ENCODE measurements at places on chromosomes 7 and 10.

DNA sequence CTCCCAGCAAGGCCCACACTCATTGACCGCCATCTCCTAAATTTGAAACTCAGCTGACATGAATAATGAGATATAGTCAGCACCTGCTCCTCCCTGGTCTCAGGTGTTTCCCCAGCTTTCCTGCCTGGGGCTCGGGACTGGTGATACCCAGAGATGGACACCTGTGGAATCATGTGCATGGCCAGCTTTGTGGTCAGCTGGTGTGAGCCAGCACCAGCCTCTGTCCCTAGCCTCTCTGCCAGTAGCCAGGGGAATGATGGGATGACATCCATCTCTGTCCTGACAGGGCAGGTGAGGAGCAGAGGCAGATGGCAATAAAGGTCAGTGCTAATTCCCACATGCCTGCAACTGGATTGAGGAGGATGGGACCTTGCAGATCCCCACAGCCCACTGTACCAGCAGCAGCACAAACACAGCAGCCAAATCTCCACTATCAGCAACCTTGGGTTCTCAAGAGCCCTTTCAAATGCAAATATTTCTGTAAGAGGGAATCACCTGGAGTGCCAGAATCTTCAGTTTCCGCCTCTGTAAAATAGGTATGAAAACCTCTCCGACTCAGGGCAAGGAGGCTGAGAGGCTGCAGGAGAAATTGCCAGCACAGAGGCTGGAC, 329.2 kb upstream of the ZMIZ1 start:
- no peak for DNase-seq

DNA sequence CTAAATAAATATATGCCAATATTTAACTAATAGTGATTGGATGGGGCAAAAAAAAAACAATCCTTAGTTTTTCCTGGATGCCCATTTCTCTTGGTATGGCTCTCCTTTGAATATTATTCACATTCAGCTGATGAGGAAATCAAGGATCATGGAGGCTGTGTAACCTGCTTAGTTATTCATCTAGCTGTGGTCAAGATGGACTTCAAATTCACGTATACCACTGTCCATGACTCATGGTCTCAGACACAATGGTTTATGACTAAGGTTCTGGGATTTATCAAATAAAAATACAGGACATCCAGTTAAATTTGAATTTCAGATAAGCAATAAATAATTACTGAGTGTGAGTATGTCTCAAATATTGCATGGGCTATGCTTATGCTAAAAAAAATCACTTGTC, 191.5 kb upstream of the CELF2 start:
- no peak for DNase-seq

DNA sequence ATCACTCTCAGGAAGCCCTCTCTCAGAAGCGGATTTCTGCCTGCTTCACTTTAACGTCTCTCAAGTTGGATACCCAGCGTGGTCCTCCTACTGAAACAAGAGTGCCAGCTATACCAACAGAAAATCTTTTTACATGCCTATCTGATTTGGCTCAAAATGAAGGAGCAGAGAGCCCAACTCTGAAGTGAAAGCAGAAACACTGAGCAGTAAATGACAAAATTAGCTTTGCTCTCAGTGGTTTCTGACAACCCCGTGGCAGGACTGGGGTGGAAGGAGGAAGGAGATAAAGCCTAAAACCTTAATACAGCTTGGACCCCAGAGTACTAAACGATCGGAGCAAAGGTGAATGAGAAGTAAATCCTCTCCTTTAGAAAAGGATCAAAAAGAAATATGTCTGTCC, 25.1 kb upstream of the GPR37 start:
- DNase-seq: no peak

DNA sequence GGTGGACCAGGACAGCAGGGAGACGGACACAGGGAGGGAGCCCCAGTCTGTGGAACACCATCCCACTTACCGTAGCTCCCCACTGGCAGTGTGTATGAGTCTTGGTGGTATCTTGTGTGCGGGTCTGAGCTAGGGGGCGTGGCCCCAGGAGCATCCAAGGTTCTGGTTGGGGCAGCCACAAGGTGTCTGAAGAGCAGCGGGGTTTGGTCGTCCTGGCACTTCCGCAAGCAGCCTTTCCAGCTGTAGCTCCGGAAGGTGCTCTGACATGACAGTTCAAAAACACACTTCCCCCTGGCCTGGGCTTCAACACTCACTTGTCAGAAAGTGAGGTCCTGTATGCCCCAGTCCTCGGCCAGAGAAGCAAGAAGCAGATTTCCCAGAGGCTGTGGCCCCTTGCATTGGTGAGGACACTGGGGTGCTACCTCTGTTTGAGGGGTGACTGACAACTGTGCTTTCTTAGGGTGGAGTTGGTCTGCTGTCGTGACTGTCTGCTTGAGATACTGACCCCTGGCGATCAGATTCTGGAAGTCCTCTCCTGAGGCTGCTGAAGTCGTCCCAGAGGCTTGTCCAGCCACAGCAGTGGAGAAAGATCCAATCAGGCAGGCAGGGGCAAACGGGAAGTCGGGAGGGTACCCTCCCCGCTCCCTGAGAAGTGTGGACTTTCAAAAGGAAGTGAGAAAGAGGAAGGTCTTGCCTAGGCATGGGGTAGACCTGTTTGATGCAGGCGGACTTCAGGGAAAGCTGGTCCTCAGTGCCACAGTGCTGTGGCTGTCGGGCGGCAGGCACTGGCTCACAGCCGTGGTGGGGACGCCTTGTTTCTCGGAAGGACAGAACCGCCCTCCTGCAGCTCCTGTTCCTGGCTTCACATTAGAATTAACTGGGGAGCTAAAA, 51.4 kb upstream of the PFKFB3 start:
- DNase-seq: no peak

DNA sequence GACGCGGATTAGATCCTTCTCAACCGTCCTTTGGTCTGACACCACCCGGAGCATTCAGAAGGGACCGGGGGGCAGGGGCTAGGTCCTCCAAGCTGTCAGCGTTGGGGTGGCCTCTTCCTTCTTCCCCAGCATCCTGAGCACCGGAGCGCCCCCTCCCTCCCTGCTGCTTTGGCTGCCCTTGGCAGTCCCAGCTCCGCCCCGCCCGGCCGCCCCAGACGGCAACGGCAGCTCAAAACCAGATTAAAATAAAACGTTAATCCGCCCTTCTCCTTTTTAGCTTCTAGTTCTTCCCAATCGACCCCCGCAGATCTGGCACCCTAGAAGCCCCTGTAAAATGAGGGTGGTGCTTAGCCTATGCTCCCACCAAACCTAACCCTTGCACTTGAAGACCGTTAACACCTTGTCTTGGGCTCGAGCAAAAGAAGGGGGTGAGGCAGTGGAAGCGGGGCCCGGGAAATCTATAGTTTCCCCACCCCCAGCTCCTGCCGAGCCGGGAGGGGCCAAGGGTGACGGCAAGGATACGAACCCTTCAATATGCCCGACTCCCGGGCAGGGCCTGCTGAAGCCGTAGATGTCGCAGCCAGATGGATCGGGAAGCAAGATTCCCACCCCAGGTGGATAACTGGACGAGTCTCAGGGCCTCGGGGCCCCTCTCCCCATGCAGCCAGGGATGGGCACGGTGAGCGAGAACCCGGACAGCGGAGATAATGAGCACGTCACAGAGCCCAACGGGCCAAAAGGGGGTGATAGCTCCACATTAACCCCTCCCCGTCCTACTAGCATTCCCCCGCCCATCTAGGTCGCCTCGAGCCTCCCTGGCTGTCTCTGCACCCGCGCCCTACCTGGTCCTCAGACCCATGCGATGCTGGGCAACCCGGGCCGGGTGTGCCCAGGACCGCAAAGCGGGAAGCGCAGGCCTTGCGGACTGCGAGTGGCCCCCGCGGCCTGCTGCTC, 169.7 kb downstream of the NRF1 start:
- no peak for DNase-seq

- DNase-seq: no peak
Observed at GRCh38 chr7:123492485-123492884, 41.9 kb downstream of the IQUB start.

DNA sequence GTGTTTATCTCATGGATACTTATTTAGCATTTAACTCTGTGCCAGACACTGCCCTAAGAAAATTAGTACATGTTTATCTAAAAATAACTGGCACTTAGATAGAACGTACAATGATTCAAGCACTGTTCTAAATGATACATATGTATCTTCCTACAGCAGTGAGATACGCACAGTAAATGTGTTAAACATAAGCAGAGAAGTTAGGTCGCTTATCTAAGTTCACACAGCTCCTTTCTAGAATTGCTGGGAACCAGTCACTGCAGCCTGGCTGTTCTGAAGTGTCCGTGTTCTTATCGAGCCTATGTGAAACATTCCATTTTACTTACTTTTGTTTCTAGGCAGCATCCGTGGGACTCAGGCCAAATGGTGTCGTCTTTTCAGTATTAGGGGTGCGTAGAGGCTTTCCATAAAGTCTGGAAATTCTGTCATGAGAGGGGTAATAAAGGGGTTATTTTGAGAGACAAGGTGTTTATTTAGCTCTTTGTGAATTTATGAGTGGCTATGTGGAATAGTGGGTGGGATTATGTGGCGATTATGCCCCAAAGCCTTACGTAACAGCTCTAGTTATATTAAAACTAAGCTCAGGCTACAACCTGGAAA, 186.9 kb downstream of the SND1 start:
- DNase-seq: no peak

- no peak for DNase-seq
Observed at GRCh38 chr7:114941692-114942091, 19.8 kb downstream of the MDFIC start.

DNA sequence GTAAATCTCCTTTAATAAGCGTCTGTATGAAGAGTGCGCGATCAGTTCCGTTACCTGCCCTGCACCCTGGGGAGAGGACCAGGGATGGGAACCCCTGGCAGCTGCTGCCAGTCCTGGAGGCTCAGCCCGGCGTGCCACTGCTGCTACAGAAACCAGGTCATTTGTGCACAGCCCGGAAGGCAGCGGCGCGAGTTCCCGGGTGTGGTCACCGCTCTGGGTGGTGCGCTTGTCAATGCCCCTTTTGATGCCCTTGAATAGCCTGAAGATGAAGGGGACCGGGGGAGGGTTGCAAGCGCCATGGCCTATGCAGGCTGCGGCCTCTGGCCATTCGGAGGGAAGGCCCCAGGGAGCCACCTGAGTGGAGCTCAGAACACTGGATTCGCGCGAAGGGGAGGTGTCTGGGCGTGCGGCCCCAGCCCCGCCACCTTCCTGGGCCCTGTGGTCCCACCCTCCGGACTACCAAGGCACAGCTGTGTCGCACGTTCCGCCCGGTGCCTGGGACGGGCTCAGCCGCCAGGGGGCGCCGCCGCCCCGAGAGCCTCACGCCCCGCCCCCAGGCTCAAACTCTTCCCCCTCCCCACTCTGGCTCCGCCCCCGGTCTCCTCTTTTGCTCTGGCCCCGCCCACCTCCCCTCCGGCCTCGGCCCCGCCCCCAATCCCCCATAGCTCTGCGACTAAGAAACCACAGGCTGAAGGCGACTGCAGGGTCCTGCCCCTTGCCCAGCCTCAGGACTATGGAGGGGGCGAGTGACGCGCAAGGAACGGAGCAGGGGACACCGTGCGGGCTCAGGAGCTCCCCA, 16.5 kb downstream of the AP5Z1 start:
- DNase-seq: peak; percentile 52

- no peak for DNase-seq
Observed at GRCh38 chr7:128827248-128827958, 2.8 kb upstream of the FLNC start.

DNA sequence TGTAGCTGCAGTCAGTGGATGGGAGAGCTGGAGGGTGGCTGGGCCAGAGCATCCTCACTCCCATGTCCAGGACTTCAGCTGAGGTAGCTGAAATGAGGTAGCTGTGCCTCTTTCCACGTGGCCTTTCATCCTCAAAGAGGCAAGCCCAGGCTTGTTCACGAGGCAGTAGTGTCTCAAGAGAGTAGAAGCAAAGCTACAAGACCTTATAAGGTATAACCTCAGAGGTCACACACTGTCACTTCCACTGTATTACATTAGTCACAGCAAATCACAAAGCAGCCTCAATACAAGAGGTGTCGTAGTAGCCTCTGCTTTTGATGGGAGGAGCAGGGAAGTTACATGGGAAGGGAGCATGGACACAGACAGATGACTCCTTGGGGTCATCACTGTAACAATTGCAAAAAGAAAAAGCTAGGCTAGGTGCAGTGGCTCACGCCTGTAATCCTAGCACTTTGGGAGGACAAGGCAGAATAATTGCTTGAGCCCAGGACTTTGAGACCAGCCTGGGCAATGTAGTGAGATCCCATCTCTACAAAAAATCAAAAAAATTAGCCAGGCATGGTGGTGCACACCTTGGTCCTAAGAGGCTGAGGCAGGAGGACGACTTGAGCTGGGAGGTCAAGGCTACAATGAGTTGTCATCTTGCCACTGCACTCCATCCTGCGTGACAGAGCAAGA, 97.5 kb downstream of the SKIDA1 start:
- no peak for DNase-seq

- DNase-seq: no peak
Observed at GRCh38 chr10:119396008-119396708, 146.4 kb downstream of the RGS10 start.

GRCh38 chr7:30412782-30413504, 65.6 kb downstream of the NOD1 start:
- DNase-seq: no peak

- no peak for DNase-seq
Observed at GRCh38 chr10:49610458-49611165, 502 bp downstream of the SLC18A3 start.

- DNase-seq: no peak
Observed at GRCh38 chr10:109393425-109393824, 529.9 kb downstream of the XPNPEP1 start.

DNA sequence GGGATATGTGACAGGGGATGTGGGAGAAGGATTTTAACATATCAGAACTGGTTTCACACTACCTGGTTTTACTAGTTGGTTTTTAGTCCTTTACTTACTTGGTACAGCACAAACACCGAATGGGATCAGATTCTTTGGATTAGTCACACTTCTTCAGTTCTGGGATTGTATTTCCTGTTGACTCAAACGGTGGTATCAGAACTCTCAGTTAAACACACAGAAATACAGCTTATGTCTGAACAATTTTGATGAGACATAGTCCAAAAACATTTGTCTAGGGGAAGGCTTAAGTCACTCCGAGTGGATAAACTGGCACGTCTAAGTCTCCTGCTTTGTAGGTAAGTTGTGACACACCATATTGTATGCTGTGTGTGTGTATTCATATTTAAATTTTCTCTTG, 480.5 kb downstream of the PHTF2 start:
- DNase-seq: no peak

Measured in stimulated activated CD8-positive, alpha-beta memory T cell treated with anti-CD3 and anti-CD28 coated beads, Interleukin-4, amount 100 ng/mL, for 1 hour (primary cell).